ENCODE measurements at places on chromosomes 7 and 10. TPM values are rescaled to one million over a fixed set of nuclear protein-coding genes. Genes with fewer than 3 reads are reported as not detected.

DNA sequence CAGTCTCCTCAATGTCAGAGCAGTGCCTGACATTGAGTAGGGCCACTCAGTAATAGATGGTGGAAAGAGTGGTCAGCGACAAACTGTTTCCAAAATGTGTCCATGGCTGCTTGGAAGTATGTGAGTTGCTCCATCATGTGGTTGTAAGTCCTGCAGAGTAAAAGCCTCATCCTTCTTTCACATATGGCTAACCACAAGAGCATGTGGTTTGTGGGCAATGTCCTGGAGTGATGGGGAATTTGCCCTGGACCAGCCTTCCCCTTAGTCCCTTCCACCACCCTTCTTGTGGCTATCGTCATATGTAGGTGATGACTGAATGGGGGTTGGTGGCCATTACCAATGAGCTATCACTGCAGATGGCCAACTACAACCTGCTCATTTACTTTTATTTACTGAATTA is 33.0 kb upstream of the PLXNA4 start:
- no peak for DNase-seq

GRCh38 chr10:42454313-42454712 is 184.1 kb downstream of the ZNF33B start:
- no peak for DNase-seq

- no peak for DNase-seq
These were observed 23.1 kb downstream of the AGAP3 start for GRCh38 chr7:151109094-151110048.

DNA sequence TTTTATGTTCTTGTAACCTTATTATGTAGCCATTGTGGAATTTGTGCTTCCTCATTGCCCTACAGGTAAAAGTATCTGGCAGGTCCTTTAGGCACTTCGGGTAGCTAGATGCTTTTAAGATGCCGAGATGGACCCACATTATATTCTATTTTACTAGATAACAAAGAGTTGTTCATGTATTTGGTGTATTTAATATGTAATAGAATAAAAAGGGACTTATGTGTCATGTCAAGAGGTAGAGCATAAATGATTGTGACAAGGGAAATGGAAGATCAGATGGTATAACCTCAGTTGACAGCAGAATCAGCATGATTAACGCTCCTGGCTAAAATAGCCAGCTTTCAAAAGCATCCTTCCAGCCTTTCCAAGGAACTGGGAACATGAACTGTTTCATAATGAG is 50.6 kb downstream of the NPY start:
- DNase-seq, result no peak

DNA sequence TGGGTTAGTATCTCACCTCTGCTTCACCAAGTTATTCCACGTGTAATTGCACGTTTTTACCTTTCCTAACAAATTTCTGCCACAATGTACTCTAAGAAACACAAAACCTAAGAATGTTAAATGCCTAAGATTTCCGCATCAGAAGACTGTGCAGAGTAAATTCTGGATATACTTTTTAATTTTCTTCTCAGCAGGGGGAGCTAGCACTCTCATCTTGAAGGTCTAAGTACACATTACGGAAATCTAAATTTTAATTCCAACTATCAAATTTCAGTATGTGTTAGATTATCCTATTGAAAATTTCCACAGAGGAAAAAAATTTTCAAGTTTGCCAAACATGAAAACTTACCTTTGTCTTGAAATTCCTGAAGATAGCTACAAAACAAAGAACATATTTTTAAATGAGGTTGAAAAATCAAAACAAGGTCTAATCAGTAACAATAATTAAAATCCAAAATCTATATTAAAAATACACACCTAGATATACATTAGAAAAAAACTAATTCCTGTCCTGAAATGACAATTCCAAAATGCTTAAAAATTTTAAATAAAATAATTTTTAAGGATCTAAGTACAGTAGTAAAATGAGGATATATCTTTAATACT is 10.5 kb downstream of the SKAP2 start:
- no peak for DNase-seq

Gene TIAL1
- 209 TPM for polyA plus RNA-seq

Gene FAM24B
- 7.8 TPM for polyA plus RNA-seq
